ENCODE measurements at places on chromosomes 13 and 19. TPM values are rescaled to one million over a fixed set of nuclear protein-coding genes. Genes with fewer than 3 reads are reported as not detected.

The CTU1 gene
- total RNA-seq, result 5.3 TPM

The PCDH20 gene
- total RNA-seq, result 19.3 TPM

- DNase-seq, result no peak
These were observed 13.7 kb downstream of the GAS6 start for GRCh38 chr13:113849981-113850721.

GRCh38 chr19:9793071-9793591 is 24.6 kb upstream of the ZNF846 start:
- DNase-seq, result no peak

DNA sequence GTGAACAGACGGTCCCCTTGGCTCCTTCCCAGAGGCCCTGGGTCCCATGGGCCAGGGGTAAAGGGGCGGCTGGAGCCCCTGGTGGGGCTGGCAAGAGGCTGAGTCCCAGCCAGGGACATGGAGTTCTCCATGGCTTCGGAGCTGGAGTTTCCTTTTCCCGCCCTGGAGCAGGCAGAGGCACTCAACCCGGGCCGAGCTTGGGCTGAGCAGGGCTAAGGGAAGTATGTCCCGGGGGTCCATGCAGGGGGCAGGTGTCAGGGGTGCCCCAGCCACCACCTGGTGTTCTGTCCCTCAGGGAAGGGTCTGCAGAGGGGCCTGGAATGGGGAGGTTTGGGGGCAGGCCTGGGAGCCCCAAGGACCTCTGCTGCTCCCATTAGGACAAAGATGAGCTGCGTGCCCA is 54.0 kb upstream of the TPM4 start:
- no peak for DNase-seq

DNA sequence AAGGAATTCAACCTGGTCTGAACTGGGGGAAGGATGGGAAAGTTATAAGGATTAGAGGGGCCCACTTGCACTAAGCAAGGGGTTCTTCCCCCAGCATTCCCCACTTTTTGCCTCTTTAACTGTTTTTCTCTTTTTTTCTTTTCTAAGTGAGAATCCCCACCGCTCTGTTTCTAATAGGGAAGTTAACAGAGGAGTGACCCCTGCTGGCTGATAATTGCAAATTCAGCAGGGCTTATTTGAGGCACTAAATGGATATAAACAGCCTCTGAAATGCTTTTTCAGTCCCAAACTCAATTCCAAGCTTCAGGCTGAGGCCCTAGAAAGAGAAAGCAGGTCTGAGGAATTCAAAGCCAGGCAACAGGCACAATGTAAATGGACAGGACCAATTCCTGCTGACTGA is 38.2 kb upstream of the CEACAM21 start:
- DNase-seq, result no peak

DNA sequence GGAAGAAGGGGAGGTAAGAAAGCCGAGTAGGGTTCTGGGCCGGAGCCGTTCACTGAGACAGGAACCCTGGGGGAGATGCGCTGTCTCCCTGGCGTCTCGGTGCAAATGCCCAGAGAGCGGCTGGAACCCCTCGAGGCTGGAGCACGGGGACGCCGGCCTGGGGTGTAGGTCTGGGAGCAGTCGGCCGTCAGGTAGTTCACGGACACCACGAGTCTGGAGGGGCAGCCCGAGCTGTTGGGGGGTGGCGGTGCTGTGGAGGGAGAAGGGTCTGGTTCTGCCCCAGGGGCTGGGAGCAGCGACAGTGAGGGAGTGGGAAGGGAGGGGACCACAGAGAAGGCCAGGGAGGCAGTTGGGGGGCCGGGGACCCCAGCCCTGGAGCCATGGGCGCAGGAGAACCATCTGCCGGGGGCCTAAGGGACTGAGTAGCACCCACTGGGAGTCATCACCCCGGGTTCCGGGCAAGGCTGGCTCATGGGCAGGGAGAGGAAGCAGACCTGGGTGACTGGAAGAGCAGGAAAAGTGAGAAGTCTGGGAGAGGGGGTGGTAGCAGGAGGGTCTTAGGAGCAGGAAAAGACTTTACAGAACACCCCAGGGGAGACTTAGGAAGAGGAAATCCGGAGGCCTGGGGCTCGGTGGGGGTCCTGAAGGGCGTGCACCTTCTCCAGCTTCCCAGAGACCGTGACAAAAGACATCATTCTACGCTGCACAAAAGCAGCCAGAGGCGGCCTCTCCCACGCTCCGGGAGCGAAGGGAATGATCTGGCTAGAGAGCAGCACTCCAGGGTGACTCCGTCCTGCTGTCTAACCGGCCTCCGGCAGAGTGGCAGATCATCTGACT is 173.1 kb upstream of the SOX1 start:
- no peak for DNase-seq

All from spinal cord (tissue), 10 donors.